Natural killer cell (primary cell): ENCODE measurements at places on chromosomes 11 and 22. TPM values are rescaled to one million over a fixed set of nuclear protein-coding genes. Genes with fewer than 3 reads are reported as not detected.
A peak's percentile ranks its signal among the peaks of the same experiment; 100 is the strongest.

The SLC37A2 gene
- 1.0 TPM for total RNA-seq

The JRKL gene
- total RNA-seq = 6.1 TPM

- DNase-seq = peak; percentile 45
Measured at GRCh38 chr11:77819921-77820564, 479 bp downstream of the RSF1 start.

The OR4S1 gene
- total RNA-seq = not detected

- no peak for DNase-seq
Measured at GRCh38 chr11:22603933-22604332, 21.7 kb downstream of the FANCF start.

- no peak for DNase-seq
Measured at GRCh38 chr11:46437122-46437689, 45.6 kb upstream of the CHRM4 start.

DNA sequence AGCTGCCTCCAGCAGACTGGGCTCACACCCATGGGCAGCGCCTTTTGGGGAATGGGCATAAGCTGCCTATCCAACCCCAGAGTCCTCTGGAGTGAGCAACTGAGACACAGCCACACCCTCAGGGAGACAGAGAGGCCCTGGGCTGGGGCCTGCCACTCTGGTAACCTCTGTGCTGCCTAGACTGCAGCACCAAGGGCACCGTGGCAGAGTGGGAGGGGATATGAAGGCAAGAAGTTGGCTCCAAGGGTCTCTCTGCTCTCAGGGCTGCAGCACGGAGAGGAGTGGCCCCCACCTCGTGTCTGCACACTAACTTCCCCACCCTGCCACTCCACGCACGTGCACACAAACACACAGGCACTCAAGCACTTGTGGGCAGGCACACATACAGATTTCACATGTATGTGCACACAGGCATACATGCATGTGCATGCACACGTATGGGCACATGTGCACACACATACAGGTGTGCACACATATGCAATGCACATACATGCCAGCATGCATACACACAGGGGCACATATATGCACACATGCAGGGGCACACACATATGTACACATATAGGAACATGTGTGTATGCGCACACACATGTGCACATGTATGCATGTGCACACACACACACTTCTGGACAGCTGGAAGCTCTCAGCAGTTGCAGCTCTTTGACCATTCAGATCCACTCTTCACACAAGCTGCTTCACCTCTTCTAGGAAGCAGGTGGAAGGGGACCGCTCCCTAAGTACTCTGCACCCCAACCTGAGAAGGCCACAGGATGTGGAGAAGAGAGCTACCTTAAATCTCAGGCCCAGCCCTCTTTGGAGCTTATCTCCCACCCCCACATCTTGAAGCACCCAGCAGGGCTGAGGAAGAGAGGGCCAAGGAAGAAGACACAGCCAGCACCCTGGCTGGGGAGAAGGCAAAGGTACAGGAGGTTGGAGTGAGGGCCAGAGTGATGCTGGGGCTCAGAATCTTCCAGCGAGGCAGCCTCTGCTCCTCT, 4.3 kb downstream of the IGSF9B start:
- no peak for DNase-seq

DNA sequence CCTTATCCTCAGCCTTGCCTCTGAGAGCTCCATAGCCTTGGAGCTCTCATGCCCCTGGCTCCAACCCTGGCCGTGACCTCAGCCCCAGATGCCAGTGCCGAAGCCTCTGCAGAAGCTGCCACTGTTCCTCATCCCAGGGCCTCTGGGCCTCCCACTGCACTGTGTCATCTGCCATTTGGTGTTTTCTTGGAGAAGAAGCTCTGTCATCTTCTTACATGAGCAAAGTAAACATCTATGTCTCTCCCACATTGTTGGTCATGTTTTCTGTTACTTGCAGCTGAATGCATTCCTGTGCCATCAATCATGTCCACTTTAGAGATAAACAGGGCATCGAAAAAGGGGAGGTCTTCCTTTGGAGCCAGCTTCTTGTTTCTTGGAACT, 45.0 kb upstream of the FTH1 start:
- no peak for DNase-seq

The OR2AG2 gene
- not detected for total RNA-seq

The OR10A5 gene
- not detected for total RNA-seq

The UPK3A gene
- total RNA-seq = not detected

- no peak for DNase-seq
Measured at GRCh38 chr11:112627588-112628045, 333.6 kb upstream of the NCAM1 start.

DNA sequence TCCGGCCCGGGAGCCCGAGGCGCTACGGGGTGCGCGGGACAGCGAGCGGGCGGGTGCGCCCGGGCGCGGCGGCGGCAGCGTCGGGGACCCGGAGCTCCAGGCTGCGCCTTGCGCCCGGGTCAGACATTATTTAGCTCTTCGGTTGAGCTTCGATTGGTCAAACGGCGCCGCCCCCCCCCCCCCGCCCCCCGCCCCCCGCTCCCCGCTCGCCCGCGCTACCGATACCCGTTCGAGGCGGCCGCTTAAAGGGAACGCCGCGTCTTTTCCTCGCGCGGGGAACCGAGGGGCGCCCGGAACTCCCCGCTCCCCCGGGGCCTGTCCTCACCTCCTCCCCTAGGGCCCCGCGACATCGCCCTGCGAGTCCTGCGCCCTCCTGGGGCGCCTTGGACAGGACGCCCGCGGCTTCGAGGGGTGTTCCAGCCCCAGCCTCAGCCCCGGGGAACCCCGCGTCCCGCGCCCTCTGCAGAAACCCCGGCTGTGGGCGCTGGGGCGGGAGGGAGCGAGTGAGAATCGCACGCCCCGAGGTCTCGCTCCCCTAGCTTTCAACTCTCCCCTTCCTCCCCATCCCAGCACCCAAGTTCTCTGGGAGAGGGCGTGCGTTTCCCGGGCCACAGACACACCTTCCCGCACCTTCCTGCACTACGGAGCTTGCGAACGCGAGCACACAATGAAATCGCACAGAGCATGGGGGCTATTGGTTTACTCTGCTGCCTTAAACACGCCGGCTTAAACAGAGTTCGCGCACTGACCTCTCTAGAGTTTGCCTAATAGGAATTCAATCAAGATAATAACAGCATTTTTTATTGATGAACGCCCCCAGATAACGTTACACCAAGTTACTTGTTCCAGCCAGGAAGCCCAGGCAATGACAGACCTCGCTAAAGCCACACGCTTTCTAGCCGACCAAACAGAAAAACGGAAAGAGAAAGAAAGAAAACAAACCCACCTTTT, at the start of gene BDNF:
Gene BDNF (minus strand): TSS at position 105 of the 951 bp plus-strand sequence. CDS start 41,891 bp downstream, outside the sequence.
- no peak for DNase-seq

GRCh38 chr22:37025500-37026070, 6.0 kb downstream of the MPST start:
- DNase-seq = no peak

DNA sequence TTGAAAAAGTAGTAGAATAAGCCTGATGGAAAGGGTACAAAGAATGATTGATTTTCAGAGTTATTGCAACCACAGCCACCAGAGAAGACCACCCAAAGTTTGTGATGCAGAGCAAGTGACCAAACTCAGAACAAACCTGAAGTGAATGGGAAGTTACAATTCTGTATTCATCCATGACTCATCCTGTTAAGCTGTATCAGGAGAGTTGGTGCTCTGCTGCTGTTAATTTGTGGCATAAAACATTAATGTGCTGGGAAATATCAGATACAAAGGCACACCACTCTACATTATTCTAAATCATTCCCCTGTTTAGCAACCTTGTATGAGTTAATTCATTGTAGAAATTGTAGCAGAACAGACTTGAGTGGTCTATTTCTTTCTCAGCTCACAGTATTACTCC, 19.6 kb upstream of the PDGFD start:
- no peak for DNase-seq

The CEP57 gene
- 40.8 TPM for total RNA-seq

The OR51I1 gene
- total RNA-seq = not detected

- no peak for DNase-seq
Measured at GRCh38 chr22:47178339-47178738, 415.9 kb downstream of the TBC1D22A start.

DNA sequence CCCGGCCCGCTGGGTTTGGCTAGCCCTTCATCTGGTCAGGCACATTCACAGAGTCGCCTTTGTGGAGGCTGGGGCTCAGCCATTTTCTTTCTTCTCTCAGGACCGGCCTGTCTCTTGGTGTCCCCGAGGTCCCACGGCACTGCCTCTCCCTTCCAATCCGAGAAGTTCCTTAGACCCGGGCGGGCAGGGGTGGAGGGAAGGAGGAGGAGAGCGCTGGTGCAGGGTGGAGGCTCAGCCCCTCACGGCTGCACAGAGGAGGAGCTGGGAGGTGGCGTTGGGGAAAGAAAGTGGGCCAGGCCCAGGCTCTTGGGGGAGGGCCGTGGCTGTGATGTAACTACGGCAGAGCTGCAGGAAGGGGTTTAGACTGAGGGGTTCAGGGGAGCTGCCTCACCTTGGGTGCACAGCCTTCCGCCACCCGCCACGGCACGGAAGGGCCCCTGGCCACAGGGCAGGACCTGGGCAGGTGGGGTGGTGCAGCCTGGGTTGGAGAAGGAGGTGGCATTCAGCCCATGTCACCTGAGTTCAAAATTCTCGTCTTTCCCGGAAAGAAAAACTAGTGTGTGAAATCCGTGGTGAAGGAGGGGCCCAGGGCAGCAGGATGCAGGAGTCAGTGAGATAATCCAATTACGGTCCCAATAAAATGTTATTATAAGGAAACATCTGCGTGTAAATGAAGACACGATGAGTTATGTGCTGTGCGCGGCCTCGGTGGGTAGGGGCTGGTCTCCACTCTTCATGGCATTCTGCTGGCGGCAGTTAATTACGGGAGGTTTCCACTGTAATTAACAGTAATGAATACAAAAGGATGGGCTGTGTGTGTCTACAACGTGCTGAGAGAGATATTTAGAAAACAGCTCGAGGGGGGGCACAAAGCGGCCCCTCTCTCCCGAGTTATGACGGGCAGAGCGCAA, 1.7 kb downstream of the BRSK2 start:
- peak; percentile 38 for DNase-seq

The UNC93B1 gene
- 26.6 TPM for total RNA-seq

The MN1 gene
- 0.82 TPM for total RNA-seq

The TMEM86A gene
- 9.3 TPM for total RNA-seq

DNA sequence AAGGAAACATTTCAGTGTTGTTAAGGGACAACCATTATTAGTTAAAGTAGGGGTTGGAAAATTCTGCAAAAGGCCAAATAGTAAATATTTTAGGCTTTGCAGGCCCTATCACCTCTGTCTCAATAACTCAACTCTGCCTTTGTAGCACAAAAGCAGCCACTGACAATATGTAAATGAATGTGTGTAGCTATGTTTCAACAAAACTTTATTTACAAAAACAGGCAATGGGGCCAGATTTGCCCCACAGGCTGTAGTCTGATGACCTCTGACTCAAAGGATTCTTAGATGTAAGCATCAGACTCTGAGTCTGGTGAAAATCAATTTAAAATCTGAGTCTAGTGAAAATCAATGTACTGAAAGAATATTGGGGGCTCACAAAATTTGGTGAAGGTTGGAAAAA, 50.3 kb downstream of the PAK1 start:
- no peak for DNase-seq

DNA sequence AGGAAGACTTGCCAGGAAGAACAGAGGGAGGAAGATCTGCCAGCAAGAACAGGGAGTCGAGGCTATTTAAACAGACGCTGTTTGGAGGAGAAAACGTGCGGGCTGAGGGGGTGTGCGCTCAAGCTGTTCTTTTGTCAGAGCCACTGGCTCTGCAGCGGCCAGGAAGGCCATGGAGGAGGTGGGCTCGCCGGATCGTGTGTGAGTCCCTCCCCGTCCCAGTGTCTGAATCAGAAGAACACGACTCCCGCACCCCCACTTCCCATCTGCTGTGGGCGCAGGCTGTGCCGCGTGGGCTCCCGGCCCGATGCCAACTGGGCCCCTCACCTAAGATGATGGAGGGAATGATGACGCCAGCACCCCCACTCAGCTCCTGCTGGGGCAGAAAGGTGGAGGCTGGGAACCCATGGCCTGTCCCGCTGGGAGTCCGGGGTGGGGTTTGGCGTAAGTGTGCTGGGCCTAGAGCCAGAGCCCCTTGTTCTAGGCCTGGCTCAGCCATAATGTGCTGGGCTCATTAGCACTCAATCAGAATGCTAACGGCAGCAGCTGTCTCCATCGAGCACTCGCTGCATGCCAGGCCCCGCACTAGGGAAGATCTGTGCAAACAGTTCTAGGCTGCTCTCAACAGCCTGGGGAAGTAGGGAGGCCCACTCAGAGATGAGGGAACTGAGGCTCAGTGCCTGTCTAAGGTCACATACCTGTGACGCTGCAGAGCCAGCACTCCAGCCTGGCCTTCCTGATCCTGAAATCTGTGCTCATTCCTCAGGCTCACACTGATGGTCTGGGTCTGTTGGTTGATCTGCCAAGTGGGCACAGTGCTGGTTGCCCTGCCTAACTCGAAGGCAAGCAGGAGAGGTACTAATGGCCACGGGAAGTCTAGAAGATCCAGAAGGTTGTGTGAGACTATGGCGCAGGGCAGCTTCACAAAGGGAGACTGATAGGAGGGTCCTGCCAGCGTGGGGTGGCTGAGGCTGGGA, 11.5 kb downstream of the NPTXR start:
- no peak for DNase-seq

DNA sequence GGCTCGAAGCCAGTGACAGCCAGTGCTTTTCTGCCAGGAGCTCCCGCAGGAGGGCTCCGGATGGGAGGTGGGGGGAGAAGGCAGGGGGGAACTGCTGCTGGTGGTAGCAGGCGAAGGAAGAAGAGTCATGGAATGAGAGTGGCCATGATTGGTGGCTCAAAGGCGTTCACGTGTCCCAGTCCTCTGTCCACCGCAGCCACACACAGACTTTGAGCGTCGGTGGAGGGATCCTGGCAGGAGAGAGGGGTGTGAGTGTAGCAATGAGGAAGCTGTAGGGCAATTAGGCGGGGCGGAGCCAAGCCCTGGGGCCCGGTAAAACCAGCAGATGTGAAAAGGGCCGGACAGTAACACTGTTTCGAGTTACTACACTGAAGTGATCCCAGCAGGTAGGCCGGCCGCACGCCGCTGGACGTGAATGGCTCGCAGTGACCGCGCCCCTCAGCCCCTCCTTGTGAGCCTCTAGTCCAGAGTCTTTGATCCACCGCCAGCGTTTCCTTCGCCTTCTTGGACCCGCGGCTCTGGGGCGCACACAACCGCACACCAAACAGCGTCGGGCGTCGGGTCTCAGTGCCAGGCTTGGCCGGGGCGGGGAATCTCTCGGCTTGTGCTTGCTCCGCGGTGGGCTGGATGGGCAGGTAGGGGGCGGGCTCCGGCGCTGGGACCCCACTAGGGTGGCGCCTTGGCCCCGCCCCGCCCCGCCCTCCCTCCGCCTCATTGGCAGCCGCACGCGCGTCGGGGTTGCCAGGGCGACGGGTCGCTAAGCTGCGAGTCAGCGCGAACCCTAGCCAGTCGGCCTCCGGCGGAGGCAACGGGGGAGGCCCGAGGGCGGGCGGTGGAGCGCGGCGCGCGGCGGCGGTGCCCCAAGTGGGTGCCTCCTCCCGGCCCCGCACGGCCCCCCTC, at the start of gene LRRC10B:
Gene LRRC10B (plus strand): TSS at position 788 of the 900 bp plus-strand sequence. CDS start 250 bp downstream, outside the sequence.
- no peak for DNase-seq

The MMP13 gene
- not detected for total RNA-seq

GRCh38 chr11:898540-899190, 11.9 kb downstream of the CHID1 start:
- DNase-seq = no peak
